Tibial nerve (tissue), 4 donors: ENCODE measurements at places on chromosomes 5 and 9. TPM values are rescaled to one million over a fixed set of nuclear protein-coding genes. Genes with fewer than 3 reads are reported as not detected.

DNA sequence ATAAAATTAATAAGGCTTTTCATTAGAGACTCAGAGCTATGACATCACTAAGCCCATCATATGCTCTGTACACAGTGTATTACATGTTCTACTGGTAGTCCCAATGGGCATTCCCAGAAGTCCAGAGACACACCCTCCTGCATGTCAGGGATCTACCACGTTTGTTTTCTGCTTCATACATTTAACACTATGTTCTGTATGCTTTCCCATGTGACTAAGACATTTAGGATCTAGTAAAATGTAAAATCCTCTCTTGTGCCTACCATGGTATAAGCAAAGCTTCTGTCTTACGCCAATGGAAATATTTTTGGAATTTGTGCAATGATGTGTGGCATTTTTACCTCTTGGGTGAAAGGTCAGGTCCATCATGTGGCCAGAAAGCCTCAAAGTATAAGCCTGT, 192.4 kb downstream of the ADAMTSL1 start:
- no peak for DNase-seq

- DNase-seq, result no peak
Observed at GRCh38 chr9:124179196-124180071, 78.3 kb upstream of the NEK6 start.

DNA sequence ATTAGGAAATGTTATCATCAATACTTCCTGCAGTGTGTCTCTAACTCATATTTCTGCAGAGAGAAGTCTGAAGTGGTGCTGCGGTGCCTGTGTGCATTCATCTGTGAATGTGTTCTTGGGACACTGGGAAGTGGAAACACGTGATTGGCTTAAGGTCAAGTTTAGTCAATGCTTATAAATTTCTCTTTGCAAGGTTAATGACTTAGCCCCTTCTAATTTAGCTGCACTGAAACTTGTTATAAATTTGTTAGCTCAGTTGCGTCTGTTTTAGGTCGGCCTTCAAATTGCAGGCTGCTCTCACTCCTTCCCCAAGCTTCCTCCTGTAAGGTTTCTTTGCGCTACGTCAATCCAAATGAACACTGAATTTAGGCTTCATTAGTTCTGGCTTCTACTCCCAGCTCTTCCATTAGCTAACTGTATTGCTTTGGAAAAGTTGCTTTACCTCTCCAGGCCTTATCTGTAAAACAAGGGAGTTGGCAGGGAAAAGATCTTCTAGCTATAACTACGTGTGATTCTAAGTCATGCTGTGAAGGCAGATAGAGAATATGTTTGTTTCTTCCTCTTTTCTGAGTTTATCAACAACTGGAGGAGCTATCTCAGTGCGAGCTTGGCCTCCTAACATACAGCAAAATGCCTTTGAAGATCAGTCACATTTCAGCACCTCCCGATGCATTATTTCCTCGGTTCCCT, 341.8 kb downstream of the NFIB start:
- no peak for DNase-seq

GRCh38 chr9:72883875-72884274, 69.0 kb downstream of the ALDH1A1 start:
- DNase-seq, result no peak

DNA sequence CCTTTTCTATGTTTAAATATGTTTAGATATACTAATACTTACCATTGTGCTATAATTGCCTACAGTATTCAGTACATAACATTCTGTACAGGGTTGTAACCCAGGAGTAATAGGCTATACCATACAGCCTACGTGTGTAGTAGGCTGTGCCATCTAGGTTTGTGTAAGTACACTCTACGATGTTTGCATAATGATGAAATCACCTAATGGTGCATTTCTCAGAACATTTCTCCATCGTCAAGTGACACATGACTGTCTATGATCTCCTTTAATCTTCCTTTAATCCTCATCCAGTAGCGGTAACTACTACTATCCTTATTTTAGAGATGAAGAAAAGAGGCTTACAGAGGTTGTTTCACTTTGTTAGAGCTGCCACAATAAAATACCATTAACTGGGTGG, 369.2 kb downstream of the PLK2 start:
- DNase-seq, result no peak

GRCh38 chr9:83584995-83585394, 37.9 kb upstream of the IDNK start:
- DNase-seq, result no peak

DNA sequence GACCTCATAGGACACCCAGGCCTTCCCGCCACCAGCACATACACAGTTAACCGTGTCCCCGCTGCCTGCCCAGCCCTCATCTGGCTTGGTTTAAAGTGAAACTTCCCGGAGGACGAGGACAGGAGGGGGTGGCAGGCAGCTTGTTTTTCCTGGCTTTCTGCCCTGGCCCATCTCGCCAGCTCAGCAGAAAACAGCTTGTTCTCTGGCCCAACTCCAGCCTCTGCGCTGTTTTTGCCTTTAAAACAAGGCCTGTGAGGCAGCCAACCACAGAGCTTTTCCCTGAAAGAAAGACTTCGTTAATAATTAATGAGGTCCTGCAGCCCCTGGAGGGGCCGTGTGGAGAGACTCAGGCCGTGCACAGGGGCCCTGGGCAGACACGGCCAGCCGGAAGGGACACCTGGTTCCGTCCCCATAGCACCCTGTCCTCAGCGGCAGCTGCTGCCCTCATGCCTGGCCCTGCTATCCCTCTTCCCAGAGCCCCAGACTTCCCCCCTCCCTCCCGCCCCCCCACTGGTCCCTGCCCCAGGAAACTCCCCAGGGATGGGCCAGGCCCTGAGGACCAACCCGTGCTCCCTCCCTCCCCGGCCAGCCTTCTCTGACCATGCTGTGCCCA, 108.7 kb downstream of the RXRA start:
- DNase-seq, result peak; percentile 96

DNA sequence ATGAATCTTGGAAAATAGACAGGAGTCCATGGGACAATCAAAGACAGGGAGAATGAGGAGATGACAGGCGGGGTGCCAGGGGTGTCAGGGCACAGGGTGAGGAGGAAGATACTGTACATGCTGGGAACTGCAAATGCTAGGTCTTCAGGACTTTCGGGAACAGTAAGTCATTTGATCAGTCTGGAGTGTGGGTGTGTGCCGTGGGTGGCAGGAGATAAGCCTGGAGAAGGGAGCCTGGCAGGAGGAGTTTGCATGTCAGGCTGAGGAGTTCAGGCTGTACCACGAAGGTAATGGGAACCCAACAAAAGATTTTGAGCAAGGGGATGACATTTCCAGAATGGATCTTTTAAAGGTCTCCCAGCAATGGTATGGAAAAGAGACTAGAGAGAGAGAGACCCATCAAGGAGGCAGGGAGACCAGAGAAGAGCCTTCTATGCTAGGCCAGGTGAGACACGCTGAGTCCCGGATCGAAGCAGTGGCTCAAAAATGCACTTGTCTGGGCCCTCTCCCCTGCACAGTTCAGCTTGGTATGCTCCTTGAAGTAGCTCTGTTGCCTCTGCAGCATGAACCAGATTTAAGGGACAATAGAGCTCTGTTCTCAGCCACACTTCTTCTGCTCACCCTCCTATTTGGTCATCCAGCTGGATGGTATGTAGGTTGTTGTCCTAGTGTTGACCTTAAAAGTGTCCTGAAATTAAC, 77.0 kb upstream of the FER start:
- DNase-seq, result no peak

DNA sequence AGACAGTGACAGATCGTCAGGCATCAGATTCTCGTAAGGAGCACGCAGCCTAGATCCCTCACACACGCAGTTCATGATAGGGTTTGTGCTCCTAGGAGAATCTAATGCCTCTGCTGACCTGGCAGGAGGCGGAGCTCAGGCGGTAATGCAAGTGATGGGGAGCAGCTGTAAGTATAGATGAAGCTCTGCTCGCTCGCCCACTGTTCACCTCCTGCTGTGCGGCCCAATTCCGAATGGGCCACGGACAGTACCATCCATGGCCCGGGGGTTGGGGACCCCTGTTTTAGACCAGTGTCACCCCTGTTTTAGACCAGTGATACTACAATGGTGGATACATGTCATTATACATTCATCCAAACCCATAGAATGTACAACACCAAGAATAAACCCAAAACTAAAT, 4.0 kb upstream of the ARSB start:
- no peak for DNase-seq

Gene MRPS30
- 65.1 TPM for total RNA-seq

Gene IL13
- total RNA-seq, result not detected

Gene CCDC112
- total RNA-seq, result 13.1 TPM

Gene RGS14
- 11.1 TPM for total RNA-seq

Gene EQTN
- not detected for total RNA-seq

Gene IFNA2
- total RNA-seq, result not detected
